Non-pigmented ciliary epithelial cell (primary cell): ENCODE measurements at places on chromosomes 6 and 20.

DNA sequence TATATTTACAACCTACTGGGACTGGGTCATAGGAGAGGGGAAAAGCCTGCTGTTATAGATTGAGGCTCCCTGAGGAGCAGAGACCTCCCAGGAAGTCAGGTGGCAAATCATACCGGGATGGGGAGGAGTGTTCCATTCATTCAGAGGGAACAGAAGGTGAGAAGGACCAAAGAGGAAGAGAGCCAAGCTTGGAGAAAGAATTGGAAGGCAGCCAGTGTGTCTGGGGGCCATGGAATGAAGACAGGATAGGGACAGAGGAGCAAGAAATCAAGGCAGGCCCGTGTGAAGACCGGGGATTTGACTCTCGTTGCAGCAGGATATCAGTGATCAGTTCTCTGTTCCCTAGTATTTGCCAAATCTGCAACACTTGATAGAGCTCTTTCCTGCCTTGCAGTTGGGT is 5.7 kb upstream of the ZNF217 start:
- no peak for DNase-seq

- peak; percentile 36 for DNase-seq
Observed at GRCh38 chr20:11144114-11144950, 470.5 kb upstream of the JAG1 start.

GRCh38 chr20:48774696-48775095 is 53.1 kb downstream of the PREX1 start:
- DNase-seq, result no peak

GRCh38 chr20:40899344-40899743 is 129.3 kb upstream of the TOP1 start:
- DNase-seq, result no peak
